Immature natural killer cell (primary cell): ENCODE measurements at places on chromosomes 6 and 20. TPM values are rescaled to one million over a fixed set of nuclear protein-coding genes. Genes with fewer than 3 reads are reported as not detected.

The SPTLC3 gene
- 6.0 TPM for polyA plus RNA-seq

The LHFPL5 gene
- polyA plus RNA-seq: not detected

The GINS1 gene
- 1.0 TPM for polyA plus RNA-seq

The SNX5 gene
- 63.2 TPM for polyA plus RNA-seq

The OPRM1 gene
- polyA plus RNA-seq: not detected

The RHAG gene
- polyA plus RNA-seq: not detected

The SLC22A2 gene
- polyA plus RNA-seq: not detected

The TMC2 gene
- not detected for polyA plus RNA-seq

The WFDC2 gene
- polyA plus RNA-seq: not detected

The LRRC73 gene
- polyA plus RNA-seq: not detected

The ME1 gene
- polyA plus RNA-seq: not detected

The TDRD6 gene
- not detected for polyA plus RNA-seq

The MCM8 gene
- polyA plus RNA-seq: 0.04 TPM

The HLA-DQB2 gene
- 2.9 TPM for polyA plus RNA-seq

The HMGN3 gene
- polyA plus RNA-seq: 168 TPM

The RSPH3 gene
- 3.1 TPM for polyA plus RNA-seq

The SHLD1 gene
- 22.1 TPM for polyA plus RNA-seq

The NFATC2 gene
- polyA plus RNA-seq: 101 TPM

The KCNB1 gene
- not detected for polyA plus RNA-seq

The C6orf163 gene
- not detected for polyA plus RNA-seq

The C20orf202 gene
- polyA plus RNA-seq: not detected

The NPBWR2 gene
- not detected for polyA plus RNA-seq

The NRSN1 gene
- polyA plus RNA-seq: not detected
